ENCODE measurements at places on chromosomes 12 and 14. TPM values are rescaled to one million over a fixed set of nuclear protein-coding genes. Genes with fewer than 3 reads are reported as not detected.
A peak's percentile ranks its signal among the peaks of the same experiment; 100 is the strongest.

- no peak overlapping the region for H3K4me3 ChIP-seq
- no peaks in the 10 kb centered on the region for H3K36me3 ChIP-seq
- H3K27ac ChIP-seq, result no peak overlapping the region
- H3K27me3 ChIP-seq, result peaks cover 2% of the 10 kb centered on the region
Measured at GRCh38 chr14:92585981-92586937, 72.7 kb downstream of the RIN3 start.

GRCh38 chr14:50666772-50667683 is 1.1 kb downstream of the SAV1 start:
- H3K27ac ChIP-seq, result peak overlapping the region; percentile 26
- H3K4me1 ChIP-seq, result peaks cover 5% of the 10 kb centered on the region

DNA sequence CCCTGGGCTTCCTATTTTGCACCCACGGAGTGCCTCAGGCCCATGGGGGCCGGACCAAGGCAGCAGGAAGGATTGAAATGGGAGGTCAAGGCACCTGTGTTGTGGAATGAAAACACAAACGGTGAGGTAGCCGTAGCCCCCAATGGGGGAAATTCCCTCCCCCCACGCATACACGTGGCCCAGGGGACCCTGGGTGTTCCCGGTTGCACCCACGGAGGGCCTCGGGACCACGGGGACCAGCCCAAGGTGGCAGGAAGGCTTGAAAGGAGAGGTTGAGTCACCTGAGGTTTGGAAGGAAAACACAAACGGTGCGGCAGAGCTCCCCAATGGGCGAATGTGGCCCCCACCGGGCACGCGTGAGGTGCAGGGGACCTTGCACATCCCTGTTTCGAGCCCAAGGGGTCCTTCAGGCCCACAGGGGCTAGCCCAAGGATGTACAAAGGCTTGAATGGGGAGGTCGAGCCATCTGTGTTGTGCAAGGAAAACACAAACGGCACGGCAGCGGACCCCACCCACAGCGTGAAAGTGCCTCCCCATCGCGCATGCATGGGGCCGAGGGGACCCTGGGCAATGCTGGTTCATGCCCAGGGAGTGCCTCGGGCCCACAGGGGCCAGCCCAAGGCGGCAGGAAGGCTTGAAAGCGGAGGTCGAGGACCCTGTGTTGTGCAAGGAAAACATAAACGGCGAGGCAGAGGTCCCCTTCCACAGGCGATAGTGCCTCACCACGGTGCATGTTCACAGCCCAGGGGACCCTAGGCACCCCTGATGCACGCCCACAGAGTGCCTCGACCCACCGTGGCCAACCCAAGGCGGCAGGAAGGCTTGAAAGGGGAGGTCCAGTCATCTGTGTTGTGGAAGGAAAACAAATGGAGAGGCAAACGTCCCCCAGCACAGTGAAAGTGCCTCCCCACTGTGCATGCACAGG is 376.7 kb downstream of the ALG10 start:
- H3K27me3 ChIP-seq, result no peaks in the 10 kb centered on the region
- no peaks in the 10 kb centered on the region for H3K4me1 ChIP-seq
- H3K27ac ChIP-seq, result no peak overlapping the region
- H3K4me3 ChIP-seq, result no peak overlapping the region
- peak; percentile 3 for DNase-seq
- no peaks in the 10 kb centered on the region for H3K36me3 ChIP-seq

GRCh38 chr12:53231921-53232645 is at the start of gene RARG:
Gene RARG, minus strand, starts transcription at chr12:53232209. Its CDS starts 4,664 bp downstream, at chr12:53227545.
- DNase-seq, result no peak
- H3K36me3 ChIP-seq, result no peaks in the 10 kb centered on the region
- H3K4me3 ChIP-seq, result peak within 1 kb of the TSS; percentile 68
- H3K27ac ChIP-seq, result peak within 1 kb of the TSS; percentile 44
- H3K4me1 ChIP-seq, result peaks cover 20% of the 10 kb centered on the region

DNA sequence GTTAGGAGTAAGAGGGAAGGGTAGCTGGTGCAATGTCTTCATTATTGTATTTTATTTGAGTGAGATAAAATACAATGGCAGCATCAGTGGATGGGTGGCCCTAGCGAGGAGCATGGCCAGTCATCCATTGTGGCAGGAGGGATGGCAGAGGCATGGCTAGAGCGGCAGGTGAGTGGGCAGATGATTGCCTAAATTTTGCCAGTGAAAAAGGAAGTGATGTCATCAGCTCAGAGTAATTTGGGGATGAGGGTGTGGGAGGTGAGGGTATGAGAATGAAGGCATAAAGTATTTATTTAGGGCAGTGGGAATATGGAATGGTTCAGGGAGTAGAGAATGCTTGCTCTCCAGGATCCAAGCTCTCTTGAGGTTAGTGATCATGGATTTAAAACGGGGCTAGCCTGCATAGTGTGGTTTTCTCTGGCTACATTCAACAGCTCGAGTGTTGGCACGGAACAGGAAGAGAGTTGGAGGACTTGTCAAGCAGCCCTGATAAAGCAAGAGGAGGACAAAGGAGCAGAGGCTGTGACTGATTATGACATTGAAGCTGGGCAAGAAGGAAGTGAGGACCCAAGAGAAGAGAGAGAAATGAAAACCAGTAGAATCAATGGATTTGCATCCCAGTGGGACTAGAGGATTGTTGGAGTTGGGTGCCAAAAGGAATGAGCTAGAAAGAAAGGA is 18.7 kb upstream of the SERPINA6 start:
- peaks cover 4% of the 10 kb centered on the region for H3K36me3 ChIP-seq
- no peak for DNase-seq
- peaks cover 3% of the 10 kb centered on the region for H3K27me3 ChIP-seq

DNA sequence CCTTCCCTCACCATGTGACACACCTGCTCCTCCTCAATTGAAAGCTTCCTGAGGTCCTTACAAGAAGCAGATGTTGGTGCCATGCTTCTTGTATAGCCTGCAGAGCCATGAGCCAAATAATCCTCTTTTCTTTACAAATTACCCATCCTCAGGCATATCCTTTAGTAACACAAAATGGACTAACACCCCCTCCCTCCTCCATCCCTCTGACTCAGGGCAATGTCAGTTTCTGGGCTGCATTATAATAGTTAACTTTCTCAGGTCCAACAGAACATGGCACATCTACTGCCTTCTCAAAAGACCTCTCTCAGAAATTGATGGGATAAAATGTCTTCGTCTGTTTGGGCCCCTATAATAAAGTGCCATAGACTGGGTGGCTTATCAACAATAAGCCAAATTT is 287.0 kb downstream of the DPF3 start:
- H3K27ac ChIP-seq, result peak overlapping the region; percentile 26
- peaks cover 10% of the 10 kb centered on the region for H3K36me3 ChIP-seq
- no peak for DNase-seq
- peaks cover 4% of the 10 kb centered on the region for H3K27me3 ChIP-seq

SLCO1B1 gene
- not detected for total RNA-seq

DNA sequence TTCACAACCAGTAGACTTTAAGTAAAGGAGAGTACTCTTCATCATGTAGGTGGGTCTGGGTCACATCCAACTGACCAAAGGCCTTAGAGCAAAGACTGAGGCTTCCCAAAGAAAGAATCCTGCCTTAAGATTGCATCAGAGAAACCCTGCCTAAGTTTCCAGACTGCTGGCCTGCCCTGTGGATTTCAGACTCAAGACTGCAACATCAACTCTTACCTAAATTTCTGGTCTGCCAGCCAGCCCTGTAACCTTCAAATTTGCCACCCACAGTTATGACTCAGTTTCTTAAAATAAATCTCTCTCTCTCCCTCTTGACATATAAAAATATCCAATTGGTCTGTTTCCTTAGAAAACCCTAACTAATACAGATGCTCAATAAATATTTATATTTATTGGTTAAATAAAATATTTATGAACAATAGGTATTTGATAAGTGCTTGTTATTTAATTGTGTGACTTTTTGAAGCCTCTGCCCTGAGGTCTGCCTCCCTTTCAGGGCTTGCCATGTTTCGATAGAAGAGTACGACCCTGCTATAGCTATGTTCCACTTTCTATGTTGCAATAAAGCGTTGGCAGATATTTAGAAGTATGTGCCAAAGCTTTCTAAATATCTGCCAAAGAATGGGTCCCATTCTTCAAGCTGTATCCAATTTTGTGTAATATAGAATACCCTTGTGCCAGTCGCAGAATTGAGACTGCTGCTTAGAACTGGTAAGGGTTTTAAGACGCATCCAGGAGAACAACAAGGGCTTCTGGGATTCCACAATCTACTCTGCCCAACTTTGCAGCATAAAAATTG is 65.7 kb downstream of the TMEM30B start:
- H3K27ac ChIP-seq, result no peak overlapping the region
- peaks cover 14% of the 10 kb centered on the region for H3K4me1 ChIP-seq
- H3K27me3 ChIP-seq, result peaks cover 3% of the 10 kb centered on the region
- no peak overlapping the region for H3K4me3 ChIP-seq
- no peak for DNase-seq

- no peak for DNase-seq
- H3K4me1 ChIP-seq, result peaks cover 8% of the 10 kb centered on the region
- no peak overlapping the region for H3K27ac ChIP-seq
- H3K27me3 ChIP-seq, result peaks cover 8% of the 10 kb centered on the region
- H3K4me3 ChIP-seq, result no peak overlapping the region
Measured at GRCh38 chr14:104359301-104359968, 220.1 kb upstream of the C14orf180 start.

DNA sequence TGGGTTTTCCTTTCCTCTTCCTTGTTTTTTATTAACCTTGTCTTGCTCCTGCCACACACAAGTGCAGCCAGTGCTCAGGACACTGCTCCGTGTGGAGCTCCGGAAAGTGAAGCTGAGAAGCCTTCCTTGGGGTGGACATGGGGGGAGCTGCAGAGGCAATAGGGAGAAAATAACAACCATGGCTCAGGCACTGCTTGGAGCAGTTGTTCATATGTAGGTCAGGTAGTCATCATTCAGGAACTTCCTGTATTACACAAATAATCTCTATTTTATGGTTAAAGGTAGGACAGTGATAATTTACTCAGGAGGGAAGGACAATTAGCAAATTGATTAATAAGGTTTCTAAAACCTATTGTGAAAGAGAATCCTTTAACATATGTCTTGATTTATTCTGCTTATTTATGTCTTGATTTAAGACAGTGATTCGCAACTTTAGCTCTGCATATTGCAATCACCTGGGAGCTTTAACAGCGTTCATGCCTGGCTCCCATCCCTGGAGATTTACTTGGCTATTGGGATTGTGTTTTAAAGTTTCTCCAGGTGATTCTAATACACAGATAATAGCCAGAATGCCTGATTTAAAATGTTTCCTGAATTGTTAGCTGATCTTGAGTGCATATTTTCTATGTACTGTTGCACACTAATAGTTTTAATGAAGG is 92.1 kb downstream of the ETV6 start:
- peaks cover 2% of the 10 kb centered on the region for H3K4me1 ChIP-seq
- no peaks in the 10 kb centered on the region for H3K27me3 ChIP-seq
- H3K4me3 ChIP-seq, result no peak overlapping the region
- no peak overlapping the region for H3K27ac ChIP-seq

GRCh38 chr12:72863671-72864070 is 591.5 kb downstream of the TRHDE start:
- no peak for DNase-seq
- H3K27me3 ChIP-seq, result no peaks in the 10 kb centered on the region
- no peaks in the 10 kb centered on the region for H3K4me1 ChIP-seq
- no peaks in the 10 kb centered on the region for H3K36me3 ChIP-seq
- H3K4me3 ChIP-seq, result no peak overlapping the region
- no peak overlapping the region for H3K27ac ChIP-seq

MSI1 gene
- 229 TPM for total RNA-seq

GAS2L3 gene
- total RNA-seq, result 56.2 TPM

TPH2 gene
- total RNA-seq, result 0.34 TPM

DNA sequence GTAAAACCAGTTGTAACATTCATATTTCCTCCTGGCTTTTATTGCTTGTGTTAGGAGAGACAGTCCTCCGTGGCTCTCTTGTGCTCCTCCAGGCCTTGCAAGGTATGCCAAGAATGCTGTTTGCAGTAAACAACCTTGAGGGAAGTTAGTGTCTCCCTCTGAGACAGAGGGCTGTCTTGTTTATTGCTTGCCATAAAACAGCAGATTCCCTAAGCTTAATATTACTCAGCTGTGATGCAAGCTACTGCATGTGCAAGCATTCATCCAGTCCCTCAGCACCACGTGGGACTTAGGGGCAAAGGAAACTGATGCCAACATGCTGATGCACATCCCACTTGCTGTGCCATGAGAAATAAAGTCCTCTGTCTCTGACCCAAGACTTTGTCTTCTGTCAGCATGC is 6.6 kb downstream of the POMT2 start:
- no peaks in the 10 kb centered on the region for H3K27me3 ChIP-seq
- no peaks in the 10 kb centered on the region for H3K36me3 ChIP-seq
- H3K27ac ChIP-seq, result no peak overlapping the region
- no peak overlapping the region for H3K4me3 ChIP-seq
- DNase-seq, result no peak

NDRG2 gene
- total RNA-seq, result 33.1 TPM

- DNase-seq, result no peak
- H3K4me1 ChIP-seq, result no peaks in the 10 kb centered on the region
- no peak overlapping the region for H3K4me3 ChIP-seq
- H3K36me3 ChIP-seq, result no peaks in the 10 kb centered on the region
- H3K27ac ChIP-seq, result no peak overlapping the region
- peaks cover 6% of the 10 kb centered on the region for H3K27me3 ChIP-seq
Measured at GRCh38 chr14:23442721-23443356, 7.4 kb upstream of the MYH7 start.

DNA sequence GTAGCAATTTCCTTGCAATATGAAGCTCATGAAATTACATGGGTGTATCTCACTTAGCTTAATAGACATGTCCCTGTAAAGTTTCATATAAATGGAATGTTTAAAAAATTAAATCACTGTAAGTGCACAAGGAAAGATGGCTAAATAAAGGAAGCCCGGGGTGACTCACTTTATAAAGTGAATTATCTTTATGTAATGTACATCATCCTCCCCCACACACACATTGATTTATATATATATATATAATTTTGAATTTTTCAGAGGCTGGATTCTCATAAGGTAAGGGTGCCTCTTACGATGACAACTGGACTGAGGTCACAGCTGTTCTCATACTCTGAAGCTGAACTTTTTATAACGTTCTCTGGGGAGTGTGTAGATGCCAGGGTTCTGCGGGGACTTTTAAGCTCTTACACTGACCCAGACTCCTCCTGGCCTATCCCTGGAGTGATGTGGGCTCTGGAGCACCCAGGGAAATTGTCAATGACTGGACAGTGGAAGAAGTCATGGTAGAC is 108.7 kb upstream of the HIF1A start:
- no peaks in the 10 kb centered on the region for H3K27me3 ChIP-seq
- no peak overlapping the region for H3K4me3 ChIP-seq
- H3K27ac ChIP-seq, result no peak overlapping the region
- H3K36me3 ChIP-seq, result no peaks in the 10 kb centered on the region

- H3K27ac ChIP-seq, result no peak overlapping the region
- peak; percentile 94 for DNase-seq
- H3K27me3 ChIP-seq, result peaks cover 12% of the 10 kb centered on the region
- H3K4me3 ChIP-seq, result no peak overlapping the region
Measured at GRCh38 chr12:52213564-52214420, 19.3 kb upstream of the KRT7 start.

DNA sequence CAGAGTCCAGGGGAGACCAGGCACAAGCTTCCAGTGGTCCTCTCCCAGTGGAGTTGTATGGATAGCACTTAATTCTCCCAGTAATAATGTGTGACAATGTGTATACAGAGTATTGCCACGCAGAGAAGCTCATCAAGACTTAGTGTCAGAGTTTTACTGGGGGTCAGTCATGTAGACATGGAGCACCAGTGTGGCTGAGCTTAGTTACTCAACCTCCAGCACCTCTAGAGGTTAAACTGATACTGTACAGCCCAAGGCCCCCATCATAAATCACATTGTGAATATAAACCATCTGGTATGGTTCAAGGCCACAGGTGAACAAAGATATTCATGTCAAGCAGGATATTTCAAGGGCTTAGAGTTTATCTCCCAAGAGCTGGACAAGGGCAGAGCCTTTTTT is 378.1 kb upstream of the TMPO start:
- H3K27me3 ChIP-seq, result no peaks in the 10 kb centered on the region
- no peaks in the 10 kb centered on the region for H3K4me1 ChIP-seq
- no peak for DNase-seq
- no peaks in the 10 kb centered on the region for H3K36me3 ChIP-seq
- no peak overlapping the region for H3K4me3 ChIP-seq
- no peak overlapping the region for H3K27ac ChIP-seq

Data from glutamatergic neuron (in vitro differentiated cells).